ENCODE measurements at places on chromosomes 16 and 17.

- DNase-seq: no peak
These were observed 38.2 kb downstream of the HASPIN start for GRCh38 chr17:3761918-3762380.

DNA sequence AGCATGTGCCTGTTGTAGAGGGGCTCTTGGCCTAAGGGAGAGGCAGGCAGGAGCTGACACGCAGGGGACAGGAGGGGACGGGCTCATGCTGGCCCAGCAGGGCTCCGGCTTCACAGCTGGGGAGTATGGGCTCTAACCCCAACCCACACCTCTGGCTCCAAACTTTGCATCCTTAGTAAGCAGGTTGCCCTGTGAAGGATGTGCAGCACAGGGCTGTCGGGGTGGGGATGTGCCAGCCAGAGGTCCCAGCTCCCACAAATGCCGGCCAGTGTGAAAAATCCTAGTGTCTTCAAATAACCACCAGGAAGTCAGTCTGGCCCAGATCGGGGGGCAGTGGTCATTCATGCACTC lies 14.0 kb upstream of the FAM83G start:
- DNase-seq: no peak

- no peak for DNase-seq
These were observed 364.4 kb downstream of the C16orf95 start for GRCh38 chr16:86952769-86953168.

DNA sequence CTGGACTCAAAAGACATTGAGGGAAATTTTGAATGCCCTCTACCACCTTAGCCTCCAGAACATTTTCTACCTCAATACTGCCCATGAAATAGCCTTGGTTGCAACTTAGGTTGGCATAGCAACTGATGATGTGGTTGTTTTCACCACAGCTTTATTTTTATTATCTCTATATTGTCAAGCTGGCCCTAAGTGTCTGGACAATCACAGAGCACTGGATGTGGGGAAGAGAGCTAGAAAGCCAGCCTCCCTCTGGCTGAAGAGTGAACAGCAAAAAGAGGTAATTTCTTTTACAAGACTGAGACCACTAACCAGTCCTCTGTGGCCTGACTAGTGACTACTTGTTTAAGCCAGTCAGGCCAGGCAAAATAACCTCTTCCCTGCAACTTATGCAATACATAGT lies 159.6 kb downstream of the HS3ST2 start:
- DNase-seq: no peak

GRCh38 chr17:151886-152859 lies 14.8 kb downstream of the SCGB1C2 start:
- DNase-seq: no peak

GRCh38 chr16:57630931-57631845 lies 2.8 kb downstream of the ADGRG1 start:
- no peak for DNase-seq

- no peak for DNase-seq
These were observed 116.6 kb downstream of the METRNL start for GRCh38 chr17:83196024-83196365.

All from CD4-positive, CD25-positive, alpha-beta regulatory T cell (primary cell).